ENCODE measurements at places on chromosomes 16 and 17.

- no peak for DNase-seq
Measured at GRCh38 chr16:90072442-90073105, 4.6 kb downstream of the PRDM7 start.

DNA sequence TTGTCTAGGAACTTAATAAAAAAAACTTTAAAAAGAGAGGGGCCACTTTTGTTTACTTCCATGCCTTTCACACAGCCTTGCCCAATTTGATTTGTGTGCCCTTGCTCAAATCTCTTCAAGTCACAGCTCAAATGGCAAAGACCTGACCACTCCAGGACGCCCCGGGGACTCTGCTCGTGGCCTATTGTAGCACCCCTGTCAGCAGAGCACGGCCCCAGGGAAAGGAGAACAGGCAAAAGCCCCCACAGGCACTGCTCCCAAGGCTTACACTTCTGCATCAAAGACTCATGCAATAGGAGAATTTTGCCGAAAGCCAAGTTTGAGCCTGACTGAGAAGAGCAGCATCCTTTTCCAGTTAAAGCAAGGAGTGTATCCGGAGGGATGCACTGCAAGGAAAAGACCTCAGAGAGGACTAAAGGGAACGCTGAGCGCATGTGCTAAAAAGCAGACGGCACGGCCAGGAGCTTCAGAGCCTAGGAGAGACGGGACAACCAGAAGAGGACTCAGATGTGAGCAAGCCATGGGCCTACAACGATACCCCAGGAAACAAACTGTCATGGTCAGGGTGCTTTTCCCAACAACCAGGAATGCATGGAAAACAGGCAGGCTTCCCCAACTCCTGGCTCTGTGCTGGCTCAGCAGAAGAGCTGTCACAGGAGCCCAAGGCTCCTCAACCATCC, 8.2 kb downstream of the CREBBP start:
- no peak for DNase-seq

- DNase-seq = no peak
Measured at GRCh38 chr16:88448461-88449266, 4.4 kb upstream of the ZFPM1 start.

GRCh38 chr17:17752821-17753321, 71.6 kb downstream of the RAI1 start:
- peak; percentile 57 for DNase-seq

- no peak for DNase-seq
Measured at GRCh38 chr16:20111143-20111542, 37.5 kb upstream of the GPR139 start.

DNA sequence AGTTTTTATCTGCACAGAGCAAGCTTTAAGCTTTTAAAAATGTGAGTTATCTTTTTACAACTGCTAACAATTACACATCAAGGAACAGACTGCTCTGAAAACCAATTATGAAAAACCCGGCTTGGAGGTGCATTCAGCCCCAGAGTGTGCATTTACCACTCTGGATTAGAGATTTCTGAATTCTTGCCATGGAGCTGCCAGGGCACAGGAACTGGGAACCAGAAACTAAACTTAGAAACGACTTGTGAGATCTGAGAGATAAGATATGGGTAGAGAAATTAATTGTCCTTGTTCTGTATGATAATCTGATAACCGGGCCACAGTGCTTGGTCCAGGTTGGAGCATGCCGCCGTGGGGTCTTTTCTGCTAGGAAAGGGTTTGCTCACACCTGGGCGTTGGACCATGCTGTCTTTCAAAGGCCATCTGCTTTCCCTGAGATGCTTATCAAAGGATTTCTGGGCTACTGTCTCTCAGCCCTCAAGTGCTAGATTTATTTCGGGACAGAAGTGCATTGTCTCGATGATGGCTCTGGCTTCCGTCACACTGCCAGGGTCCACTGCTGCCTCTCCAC, 210.0 kb downstream of the MAF start:
- no peak for DNase-seq

DNA sequence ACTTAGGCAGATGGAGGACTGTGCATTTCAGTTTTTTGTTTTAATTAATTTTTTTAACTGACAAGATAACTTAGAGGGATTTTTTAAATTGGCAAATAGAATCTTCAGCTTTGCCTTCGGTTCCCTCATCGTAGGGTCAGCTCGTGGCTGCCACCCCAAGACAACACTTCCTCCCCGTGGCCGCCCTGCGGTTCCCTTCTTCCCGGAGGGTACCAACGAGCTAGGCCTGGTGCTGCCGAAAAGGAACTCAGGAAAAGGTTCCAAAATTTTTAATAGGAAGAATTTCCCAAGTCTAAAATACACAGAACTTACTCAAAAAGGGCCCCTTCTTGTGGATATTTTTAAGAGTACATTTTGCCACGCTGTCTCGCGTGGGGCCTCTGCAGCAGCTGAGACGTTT, 210.4 kb upstream of the CHMP6 start:
- no peak for DNase-seq

- DNase-seq = no peak
Measured at GRCh38 chr17:28133562-28133970, 91.1 kb downstream of the NLK start.

DNA sequence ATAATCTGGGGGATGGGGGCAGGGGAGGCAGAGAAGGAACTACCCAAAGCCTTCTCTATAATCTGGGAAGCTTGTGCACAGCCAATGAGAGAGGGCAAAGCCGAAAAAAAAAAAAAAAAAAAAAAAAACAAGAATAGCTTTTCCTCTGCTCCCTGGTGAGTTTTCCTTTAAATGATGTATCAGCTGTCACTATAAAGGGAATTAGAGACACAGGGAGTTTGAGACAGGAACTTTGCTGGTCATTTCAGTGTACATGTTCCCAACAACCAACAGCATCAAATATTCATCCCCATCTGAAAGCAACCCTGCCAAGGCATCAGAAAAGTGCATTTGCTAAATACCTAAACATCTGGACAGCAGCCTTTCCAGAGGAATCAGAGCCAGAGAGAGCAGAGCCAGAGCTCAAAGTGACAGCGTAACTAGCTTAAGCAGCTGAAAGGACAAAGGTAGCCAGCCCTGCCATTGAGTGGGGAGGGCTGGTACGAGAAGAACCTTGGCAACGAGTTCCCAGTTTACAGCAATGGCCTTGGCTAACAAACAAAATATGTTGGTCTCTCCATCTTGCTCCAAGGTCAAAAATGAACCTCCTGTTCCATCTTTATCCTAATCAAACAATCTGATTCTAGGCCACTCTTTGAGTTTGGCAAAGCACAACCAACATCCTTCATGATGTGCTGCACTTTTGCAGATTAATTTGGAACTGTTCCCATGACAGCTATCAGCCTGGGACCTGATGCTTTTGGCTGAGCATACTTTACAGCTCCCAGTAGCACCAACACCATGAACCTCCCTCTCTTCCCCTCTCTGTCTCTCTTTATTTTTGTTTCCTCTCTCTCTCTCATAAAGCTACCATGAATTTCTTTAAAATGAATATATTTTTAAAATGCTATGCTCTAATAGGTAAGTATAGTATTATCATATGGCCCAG, 143.7 kb upstream of the GNAO1 start:
- DNase-seq = no peak

DNA sequence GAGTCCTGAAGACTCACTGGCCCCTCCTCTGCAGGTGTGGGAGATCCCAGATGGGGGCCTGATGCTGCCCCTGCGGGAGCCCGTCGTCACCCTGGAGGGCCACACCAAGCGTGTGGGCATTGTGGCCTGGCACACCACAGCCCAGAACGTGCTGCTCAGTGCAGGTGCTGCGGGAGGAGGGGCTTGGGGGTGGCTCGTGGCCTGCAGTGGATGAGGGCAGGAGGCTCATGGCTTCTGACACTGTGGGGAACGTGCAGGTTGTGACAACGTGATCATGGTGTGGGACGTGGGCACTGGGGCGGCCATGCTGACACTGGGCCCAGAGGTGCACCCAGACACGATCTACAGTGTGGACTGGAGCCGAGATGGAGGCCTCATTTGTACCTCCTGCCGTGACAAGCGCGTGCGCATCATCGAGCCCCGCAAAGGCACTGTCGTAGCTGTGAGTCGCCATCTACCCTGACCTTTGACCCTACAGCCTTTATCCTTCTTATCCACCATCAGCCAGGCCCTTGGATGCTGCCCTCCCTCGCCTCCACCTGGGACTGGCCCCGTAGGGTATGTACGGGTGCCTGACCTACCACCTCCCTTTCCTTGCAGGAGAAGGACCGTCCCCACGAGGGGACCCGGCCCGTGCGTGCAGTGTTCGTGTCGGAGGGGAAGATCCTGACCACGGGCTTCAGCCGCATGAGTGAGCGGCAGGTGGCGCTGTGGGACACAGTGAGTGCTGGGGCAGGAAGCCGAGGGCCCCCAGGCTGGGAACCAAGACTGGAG, 3.6 kb downstream of the CORO1A start:
- peak; percentile 74 for DNase-seq

GRCh38 chr17:29240968-29241963, 5.4 kb upstream of the CRYBA1 start:
- no peak for DNase-seq

- no peak for DNase-seq
Measured at GRCh38 chr17:40953881-40954280, 12.9 kb downstream of the KRT39 start.

DNA sequence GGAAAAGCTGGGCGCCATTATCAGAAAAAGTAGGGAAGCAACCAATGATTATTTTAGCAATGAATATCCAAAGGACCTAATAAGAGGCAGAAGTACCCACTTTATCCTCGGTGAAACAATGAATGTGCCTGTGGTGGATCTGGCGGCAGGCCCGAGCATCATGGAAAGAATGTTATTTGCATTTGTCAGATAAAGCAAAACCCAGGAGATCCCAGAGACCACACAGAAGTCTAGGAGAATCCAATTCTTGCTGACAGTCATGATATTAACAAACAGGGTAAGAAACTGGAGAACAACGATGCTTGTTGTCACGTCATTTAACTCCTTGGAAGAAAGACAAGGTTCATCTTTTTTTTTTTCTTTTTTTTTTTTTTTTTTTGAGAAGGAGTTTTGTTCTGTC, 12.0 kb upstream of the TNRC6A start:
- DNase-seq = no peak

- DNase-seq = no peak
Measured at GRCh38 chr16:81214745-81215166, 23.7 kb upstream of the BCO1 start.

DNA sequence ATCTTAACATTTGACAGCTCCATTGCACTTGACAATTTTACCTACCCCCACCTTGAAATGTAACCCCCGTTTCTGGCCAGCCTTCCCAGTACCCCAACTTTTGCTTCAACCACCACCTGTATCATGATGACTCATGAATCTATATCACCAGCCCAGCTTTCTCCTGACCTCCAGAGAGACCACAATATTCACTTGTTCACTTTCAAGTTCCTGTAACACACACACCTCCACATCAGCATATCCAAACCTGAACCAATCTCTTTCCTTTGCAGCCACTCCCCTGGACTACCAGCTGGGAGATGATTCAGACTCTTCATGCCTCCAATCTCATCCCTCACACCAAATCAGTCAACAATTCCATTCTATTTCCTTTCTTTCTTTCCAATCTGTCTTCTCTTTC, 8.0 kb downstream of the SMG6 start:
- no peak for DNase-seq

GRCh38 chr17:12007466-12007865, 10.2 kb upstream of the ZNF18 start:
- DNase-seq = no peak

DNA sequence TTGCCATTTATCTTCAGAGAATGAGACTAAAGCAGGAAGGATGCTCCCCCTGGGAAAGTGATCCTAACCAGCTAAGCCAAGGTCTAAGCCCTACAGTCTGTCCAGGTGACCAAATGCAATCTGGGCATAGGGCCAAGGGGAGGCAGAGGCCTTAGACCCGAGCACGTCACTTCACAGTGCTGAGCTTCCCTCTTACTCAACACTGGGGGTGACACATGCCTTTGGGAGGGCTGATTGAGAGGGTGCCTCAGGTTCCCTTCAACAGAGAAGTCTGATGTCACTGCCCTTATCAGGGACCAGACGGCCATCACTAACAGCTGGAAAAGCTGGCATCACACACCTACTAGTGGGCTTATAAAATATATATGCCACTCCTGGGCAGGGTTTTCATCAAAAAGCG, 4.0 kb downstream of the CIAO2B start:
- DNase-seq = peak; percentile 73

GRCh38 chr17:78641243-78641642, 64.0 kb upstream of the DNAH17 start:
- no peak for DNase-seq

DNA sequence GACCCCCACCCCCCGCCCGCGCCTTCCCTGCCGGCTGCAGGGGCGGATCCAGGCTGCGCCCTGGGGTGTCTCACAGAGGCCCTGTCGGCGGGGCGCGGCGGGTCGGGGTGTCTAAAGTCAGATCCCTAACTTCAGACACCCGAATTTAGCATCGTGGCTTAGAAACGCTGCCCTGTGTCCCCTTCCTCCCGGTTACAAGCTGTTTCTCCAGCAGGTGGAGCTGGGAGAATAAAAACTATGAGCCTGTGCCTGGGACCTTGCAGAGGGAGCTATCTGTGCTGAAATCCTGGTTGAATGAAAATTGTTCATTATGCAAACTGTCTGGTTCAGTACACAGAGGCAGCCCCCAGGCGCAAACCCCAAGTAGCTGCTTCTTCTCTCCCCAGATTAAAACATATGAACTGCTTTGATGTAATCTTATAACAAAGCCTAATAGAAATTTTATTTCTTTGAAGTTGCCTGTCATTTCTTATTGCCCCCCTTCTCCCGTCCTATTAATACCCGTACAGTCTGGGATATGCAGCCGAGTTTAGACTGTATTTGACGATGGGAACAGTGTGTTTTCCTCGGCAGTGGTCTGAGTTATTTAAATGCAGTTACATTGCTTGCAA, 79.0 kb downstream of the RPA1 start:
- no peak for DNase-seq

DNA sequence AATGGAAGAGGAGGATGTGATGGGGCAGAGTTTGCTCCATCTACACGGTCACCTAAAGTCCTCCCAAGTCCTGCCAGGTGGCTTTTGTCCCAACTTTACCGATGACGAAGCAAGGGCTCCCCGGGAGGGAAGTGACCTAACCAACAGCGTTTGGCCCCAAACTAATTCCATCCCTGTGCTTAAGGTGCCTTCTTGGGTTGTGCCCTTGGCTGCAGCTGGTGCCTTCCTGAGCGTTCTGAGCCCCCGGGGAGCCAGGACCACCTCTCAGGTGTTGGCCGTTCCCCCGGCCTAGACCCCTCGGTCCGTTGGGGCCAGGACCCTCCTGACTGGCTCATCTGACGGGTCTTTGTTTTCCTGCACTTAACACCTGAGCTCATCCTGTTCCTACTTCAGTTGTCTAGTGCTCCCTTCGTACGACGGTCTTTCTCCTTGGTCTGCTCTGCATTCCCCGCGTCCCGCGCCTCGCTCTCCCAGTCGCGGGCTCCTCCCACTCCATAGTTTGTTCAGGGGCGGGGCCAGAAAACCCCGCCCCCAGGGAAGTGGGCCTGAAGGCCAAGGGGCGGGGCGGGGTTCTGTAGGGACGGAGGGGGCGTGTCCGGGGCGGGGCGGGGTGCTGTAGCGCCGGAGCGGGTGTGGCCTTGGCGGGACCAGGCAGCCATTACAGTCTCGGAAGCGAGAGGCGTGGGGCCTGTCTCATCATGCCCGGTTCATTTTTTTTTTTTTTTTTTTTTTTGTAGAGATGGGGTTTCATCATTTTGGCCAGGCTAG, 822 bp upstream of the ZSCAN10 start:
- DNase-seq = peak; percentile 95

- DNase-seq = no peak
Measured at GRCh38 chr16:4795181-4795827, at the start of gene SMIM22. Gene SMIM22 (plus strand): TSS chr16:4795369. CDS start chr16:4795735, 366 bp downstream.

- no peak for DNase-seq
Measured at GRCh38 chr17:16343569-16343968, 9.7 kb downstream of the CENPV start.

Data from hematopoietic multipotent progenitor cell treated with erythropoietin and hydrocortisone succinate and interleukin-3 and kit ligand, for 15 days (in vitro differentiated cells).